Amniotic stem cell (primary cell): ENCODE measurements at places on chromosomes 2 and 18.
A peak's percentile ranks its signal among the peaks of the same experiment; 100 is the strongest.

DNA sequence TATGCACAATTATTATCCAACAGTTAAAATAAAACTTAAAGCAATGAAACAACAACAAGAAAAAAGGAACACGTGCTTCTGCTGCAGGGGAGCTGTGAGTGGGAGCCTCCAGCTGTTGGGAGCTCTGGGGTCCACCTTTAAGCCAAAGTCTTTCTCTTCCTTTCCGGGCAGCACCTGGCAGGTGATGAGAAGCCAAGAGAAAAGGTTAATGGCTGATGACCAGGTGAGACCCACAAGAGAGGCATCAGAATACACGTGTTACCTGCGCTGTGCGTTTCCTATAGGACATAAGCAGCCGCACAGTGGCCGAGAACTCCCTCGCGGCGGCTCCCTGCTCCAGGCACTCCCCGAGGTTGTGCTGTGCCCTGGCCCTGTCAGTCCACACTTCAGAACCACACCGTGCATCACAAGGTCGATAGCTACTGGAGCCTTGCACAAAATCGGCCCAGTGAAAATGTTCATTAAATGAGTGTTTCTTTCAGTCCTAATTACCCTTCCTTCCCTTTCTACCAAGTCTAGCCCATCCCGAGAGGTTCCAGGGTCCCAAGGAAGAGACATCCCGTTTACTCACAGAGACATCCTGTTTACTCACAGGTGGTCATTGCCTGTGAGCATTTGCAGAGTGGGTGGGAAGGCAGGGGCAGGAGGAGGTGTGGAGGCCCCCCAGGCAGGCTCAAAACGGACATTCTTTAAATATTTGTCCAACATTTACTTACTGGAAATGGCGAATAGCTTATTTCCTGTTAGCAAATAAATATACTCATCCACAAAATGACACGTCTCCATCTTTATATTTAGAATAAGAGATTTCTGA, 44.9 kb upstream of the ASB18 start:
- no peak for DNase-seq

- peak; percentile 35 for DNase-seq
Measured at GRCh38 chr2:62939735-62940491, 110.7 kb upstream of the OTX1 start.

- no peak for DNase-seq
Measured at GRCh38 chr2:182594286-182594685, 121.8 kb upstream of the DNAJC10 start.

DNA sequence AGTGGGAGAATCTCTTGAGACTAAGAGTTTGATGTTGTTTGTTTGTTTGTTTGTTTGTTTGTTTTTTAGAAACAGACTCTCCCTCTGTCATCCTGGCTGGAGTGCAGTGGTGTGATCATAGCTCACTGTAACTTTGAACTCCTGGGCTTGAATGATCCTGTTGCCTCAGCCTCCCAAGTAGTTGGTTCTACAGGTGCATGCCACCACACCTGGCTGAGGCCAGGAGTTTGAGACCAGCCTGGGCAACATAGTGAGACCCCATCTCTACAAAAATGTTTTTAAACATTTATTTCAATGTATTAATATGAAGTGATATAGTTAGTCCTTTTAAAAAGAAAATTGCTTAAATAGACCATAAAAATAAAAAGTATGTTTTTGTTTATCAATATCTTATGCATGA, 35.6 kb downstream of the MAP3K19 start:
- DNase-seq, result no peak

GRCh38 chr2:12982149-12982584, 265.4 kb downstream of the TRIB2 start:
- no peak for DNase-seq

GRCh38 chr2:47483191-47483590, 80.2 kb downstream of the MSH2 start:
- DNase-seq, result no peak

DNA sequence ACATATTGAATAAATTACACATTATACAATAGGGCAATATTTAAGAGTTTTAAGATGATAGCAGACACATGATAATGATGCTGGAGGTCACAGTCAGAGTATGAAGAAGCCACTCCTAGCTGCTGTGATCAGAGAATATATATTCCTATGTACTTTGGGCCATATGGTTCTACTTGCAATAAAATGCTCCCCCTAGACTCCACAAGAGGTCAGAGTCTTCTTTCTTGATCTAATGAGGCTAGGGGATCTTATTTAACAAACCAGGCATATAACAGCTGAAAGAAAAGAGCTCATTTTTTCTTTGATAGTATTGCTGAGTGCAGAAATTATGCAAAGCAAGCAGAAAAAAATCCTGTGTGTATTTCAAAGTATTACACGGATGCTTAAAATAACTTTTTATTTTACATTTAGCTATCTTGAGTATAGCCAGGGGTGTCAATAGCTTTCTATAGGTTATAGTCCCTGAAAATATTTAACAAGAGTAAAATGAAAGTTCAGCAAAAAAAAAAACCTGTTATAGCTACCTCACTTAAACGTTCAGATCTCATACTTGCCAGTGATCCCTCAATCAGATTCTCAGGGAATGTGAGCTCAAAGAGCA, 748.7 kb upstream of the CHAC2 start:
- no peak for DNase-seq

GRCh38 chr2:98771721-98772524, 41.0 kb upstream of the MGAT4A start:
- DNase-seq, result no peak

- DNase-seq, result no peak
Measured at GRCh38 chr2:118061135-118061955, 26.9 kb upstream of the INSIG2 start.

DNA sequence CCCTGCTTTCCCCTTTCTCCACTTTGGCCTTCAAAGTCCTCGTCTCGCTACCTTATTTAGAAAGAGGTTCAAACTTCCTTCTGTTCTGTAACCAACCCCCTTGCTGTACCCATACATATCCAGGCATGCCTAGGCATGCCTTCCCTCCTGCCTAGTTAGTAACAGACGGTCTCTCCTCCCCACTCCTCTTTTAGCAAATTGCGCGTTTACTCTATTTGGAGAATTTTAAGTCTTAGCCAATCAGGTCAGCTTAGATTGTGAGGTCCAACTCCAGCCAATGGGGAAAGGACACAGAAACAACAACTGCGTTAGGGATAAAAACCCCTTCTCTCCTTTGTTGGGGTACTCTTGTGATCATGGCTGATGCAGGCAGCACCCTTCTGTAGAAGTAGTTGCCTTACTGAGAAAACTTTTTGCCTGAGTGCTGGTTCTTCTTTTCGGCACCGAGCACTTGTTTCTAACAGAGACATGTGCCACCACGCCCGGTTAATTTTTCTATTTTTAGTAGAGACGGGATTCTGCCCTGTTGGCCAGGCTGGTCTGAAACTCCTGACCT, 85.9 kb upstream of the FOXI3 start:
- no peak for DNase-seq

DNA sequence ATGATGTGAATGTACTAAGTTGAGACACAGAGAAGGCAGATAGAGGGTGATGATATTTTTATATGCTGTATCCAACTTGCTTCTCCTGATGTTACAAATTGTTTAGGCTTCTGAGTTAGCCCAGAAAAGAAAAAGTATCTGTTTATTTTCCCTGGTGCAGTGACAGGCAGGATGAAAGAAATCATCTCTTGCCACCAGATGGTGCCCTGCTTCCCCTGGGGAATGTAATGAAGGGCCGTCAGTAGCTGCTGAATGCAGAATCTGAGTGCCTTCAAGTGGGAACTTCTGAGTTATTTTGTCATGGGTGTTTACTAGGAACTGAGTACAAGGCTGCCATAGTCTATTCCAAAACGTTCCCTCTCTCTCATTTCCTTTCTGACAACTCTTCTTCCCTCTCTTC, 525.6 kb downstream of the MBD2 start:
- DNase-seq, result peak; percentile 26

GRCh38 chr18:58847383-58848071, 17.1 kb upstream of the ZNF532 start:
- DNase-seq, result no peak

- no peak for DNase-seq
Measured at GRCh38 chr2:62321380-62322289, 125.7 kb downstream of the B3GNT2 start.

DNA sequence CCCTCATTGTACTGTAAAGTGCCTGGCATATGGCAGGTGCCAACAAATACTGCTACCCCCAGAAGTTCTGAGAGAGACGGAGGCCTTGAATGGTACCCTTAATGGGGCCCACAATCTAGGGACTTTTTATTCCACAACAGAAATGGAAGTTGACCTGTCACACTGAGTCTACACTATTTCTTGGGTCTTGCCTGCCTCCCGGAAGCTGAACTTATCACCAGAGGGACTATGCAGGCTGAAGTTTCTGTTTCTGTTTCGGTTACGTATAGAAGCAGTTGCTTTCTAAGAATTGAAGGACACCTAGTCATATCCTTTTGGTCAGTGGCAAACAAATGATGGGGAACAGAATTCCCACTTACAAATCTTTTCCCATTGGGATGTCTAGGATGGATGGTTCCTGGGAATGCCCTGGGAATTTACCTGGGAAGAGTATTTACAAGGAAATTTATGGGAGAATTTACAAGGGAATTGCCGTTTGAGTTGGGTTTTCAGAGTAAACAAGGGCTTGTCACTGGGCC, 74.2 kb downstream of the HS1BP3 start:
- DNase-seq, result no peak

DNA sequence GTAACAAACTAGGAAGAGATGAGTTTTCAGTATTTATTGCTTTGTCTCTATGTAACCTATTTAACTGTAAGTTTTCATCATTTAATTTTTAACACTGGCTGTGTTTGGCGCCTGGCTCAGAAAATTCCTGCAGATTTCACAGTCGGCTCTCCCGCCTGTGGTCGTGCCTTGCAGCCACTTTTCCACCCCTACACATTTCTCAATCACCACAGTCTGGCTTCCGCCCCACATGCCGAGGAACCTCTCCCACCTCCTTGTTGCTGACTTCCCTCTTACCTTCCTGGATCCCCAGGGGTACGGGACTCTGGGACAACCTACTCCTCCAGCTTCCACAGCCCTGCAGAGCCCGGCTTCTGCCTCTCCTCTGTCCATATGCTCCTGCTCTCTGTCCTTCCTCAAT, 41.6 kb upstream of the MGAT4A start:
- no peak for DNase-seq

- DNase-seq, result no peak
Measured at GRCh38 chr2:689877-690510, 12.8 kb upstream of the TMEM18 start.

DNA sequence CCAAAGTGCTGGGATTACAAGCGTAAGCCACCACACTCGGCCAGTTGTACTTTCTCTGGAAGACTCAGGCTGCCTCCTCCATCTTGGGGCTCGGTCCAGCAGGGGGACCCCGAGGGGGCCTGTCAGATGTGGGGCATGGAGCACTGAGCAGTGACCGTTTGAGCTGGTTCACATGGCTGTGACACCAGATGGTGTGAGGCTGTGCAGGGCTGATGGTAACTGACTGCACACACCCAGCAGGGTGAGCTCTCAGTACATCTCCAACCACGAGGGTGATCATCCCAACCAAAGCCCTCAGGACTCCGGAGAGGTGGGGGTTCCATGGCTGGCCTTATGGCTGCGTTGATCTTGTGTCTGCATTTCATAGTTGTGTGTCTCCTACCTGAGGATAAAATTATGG, 63.4 kb downstream of the FAM168B start:
- DNase-seq, result no peak

DNA sequence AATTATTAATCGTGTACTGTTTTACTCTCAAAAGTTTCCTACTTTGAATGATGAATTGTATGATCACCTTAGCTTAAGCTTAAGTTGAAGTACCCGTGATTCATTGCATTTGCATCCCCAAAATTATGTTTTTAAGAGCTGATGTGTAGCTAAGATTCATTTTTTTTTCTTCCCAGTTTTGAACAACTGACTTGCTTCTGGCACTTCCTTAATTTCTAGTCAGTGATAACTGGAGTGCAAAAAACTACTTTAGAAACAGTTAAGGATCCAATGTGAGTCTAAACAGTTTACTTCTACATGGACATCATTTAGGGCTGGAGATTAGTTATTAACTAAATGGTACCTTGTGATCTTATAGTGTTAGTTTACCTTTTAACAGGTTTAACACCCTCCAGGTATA, 124.0 kb upstream of the CAVIN2 start:
- DNase-seq, result no peak

DNA sequence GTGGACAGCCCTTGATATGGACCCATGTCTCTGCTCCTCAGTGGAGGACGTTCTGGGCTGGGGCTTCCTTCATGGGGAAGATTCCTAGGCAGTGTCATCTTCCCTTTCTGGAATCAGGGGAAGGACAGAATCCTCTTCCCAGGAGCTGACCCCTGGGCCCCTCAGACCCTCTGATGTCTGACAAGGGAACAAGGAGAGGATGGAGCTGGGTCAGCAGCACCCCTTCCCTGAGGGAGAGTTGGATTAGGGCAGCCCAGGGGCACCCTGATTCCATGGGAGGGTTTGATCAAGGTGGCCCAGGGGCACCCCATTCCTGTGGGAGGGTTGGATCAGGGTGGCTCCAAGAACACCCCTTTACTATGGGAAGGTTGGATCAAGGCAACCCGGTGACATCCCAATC, 86.5 kb downstream of the ACKR3 start:
- DNase-seq, result no peak

DNA sequence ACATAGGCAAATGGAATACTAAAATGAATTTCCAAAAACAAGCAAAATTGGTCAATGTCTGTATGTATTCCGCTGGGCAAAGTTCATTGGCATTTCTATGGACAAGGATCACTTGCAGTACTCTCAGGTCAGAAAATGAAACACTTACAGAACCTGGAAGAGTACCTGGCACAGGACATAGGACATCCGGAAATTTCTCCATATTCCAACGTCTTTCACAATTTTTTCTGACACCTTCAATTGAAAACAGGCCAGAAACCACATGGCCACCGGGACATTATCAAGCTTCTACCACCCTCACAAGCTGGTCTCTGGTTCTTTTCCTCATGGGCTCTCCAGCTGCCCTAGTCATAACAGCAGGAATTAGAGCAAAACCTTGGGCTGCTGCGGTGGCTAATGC, 96.9 kb upstream of the MSH6 start:
- DNase-seq, result no peak

- no peak for DNase-seq
Measured at GRCh38 chr2:43389581-43390466, 163.4 kb upstream of the ZFP36L2 start.

DNA sequence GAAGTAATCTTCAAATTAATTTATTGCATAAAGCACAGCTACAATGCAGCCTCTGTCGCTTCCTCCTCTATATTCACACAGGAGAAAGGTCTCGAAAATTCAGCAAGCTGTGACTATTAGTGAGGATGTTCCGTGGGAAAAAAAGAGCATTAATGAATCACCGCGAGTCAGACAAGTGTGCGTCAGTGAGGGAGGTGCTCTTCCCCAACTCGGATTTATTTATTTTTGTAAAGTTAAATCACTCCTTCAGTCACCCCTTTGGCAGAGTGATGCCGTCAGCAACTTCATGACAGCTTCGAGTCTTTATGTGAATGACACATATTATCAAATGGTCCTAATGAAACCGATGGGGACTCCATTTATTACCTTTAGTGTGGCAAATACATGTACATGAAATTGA, 648.9 kb upstream of the SALL3 start:
- no peak for DNase-seq

- DNase-seq, result no peak
Measured at GRCh38 chr2:198615972-198616371, 811.6 kb downstream of the PLCL1 start.
